A549 treated with RU486 at 1 μM for 4 hours (cell line): ENCODE measurements at places on chromosomes 4 and X. TPM values are rescaled to one million over a fixed set of nuclear protein-coding genes. Genes with fewer than 3 reads are reported as not detected.

Gene TCEANC
- total RNA-seq: 0.53 to 0.80 TPM (median 0.73 TPM) in 5 replicates

Gene CYBB
- total RNA-seq: 0.03 to 0.10 TPM in 2 of 5 replicates, not detected in the others

Gene COX7B2
- not detected in 5 replicates for total RNA-seq

Gene CT55
- total RNA-seq: not detected in 5 replicates
